ENCODE measurements at places on chromosomes 4 and X. TPM values are rescaled to one million over a fixed set of nuclear protein-coding genes. Genes with fewer than 3 reads are reported as not detected.

The LDOC1 gene
- total RNA-seq, result 28.6 TPM

The VSIG4 gene
- total RNA-seq, result not detected

- H3K4me3 ChIP-seq, result no peak overlapping the region
- no peak for DNase-seq
- H3K27ac ChIP-seq, result peak overlapping the region; percentile 75
Measured at GRCh38 chr4:168993714-168994510, 16.1 kb downstream of the CBR4 start.

DNA sequence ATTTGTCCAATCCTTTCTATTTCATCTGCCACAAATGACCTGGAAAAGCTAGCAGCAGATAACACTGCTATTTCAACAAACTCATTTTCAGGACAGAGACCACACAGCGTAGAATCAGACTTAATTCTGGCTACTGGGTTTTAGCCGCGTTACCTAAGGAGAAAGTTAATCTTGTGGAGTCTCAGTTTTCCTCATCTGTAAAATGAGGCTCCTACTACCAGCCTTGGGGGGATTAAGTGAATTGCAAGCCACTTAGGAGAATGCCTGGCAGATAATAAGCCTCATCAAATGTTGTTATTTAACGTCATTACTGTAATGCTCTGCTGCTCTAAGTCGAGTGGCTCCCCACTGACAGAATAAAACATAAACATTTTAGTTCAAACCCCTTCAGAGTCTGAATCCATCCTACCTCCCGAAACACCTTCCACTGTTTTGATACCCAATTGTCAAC lies 1.4 kb downstream of the CCNI start:
- no peaks in the 10 kb centered on the region for H3K27me3 ChIP-seq
- no peaks in the 10 kb centered on the region for H3K36me3 ChIP-seq
- DNase-seq, result no peak
- no peak overlapping the region for H3K27ac ChIP-seq
